ENCODE measurements at places on chromosomes 1 and 21.
A peak's percentile ranks its signal among the peaks of the same experiment; 100 is the strongest.

DNA sequence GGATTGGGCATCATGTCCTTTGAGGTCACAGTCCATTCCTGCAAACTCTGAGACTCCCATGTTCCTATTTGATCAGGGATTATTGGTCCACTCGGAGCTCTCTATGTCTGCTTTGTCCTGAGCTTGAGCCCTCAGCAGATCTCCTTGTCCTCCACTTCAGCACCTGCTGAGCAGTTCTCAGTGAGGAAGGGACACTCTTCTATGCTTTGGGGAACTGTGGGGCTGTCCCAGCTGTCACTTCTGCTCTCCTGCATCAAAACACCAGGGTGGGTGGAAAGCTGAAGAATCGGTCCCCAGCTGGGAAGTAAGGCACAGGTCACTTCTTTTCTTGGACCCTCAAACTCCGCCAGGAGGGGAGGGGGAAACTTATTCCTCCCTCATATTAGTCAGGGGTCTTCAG is 99.5 kb downstream of the PCP4 start:
- H3K4me3 ChIP-seq, result no peak overlapping the region
- no peaks in the 10 kb centered on the region for H3K4me1 ChIP-seq
- H3K27ac ChIP-seq, result no peak overlapping the region
- DNase-seq, result no peak
- H3K27me3 ChIP-seq, result no peaks in the 10 kb centered on the region

- H3K27me3 ChIP-seq, result no peaks in the 10 kb centered on the region
- H3K27ac ChIP-seq, result no peak overlapping the region
- H3K4me3 ChIP-seq, result no peak overlapping the region
- H3K36me3 ChIP-seq, result no peaks in the 10 kb centered on the region
- H3K4me1 ChIP-seq, result no peaks in the 10 kb centered on the region
- no peak for DNase-seq
Measured at GRCh38 chr1:189866606-189867005, 611.1 kb downstream of the BRINP3 start.

DNA sequence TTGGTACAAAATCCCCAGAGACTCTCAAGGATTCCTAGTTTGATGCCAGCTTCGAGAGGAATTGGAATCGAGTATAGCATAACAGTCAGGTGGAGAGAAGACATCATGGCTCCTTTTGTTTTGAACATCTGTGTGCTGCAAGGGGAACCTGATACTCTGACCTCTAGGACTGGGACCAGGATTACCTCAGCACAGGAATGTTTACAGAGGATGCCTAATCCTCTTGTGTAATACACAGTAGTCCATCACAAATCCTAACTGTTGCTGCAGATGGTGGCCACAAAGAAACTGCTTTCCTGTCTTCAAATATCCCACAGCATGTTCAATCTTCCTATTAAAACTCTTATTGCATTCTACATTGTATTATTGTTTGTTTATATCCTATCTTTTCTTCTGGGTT is 111.8 kb upstream of the PRMT6 start:
- no peak overlapping the region for H3K4me3 ChIP-seq
- no peaks in the 10 kb centered on the region for H3K36me3 ChIP-seq
- DNase-seq, result no peak
- H3K4me1 ChIP-seq, result no peaks in the 10 kb centered on the region
- H3K27me3 ChIP-seq, result no peaks in the 10 kb centered on the region

DNA sequence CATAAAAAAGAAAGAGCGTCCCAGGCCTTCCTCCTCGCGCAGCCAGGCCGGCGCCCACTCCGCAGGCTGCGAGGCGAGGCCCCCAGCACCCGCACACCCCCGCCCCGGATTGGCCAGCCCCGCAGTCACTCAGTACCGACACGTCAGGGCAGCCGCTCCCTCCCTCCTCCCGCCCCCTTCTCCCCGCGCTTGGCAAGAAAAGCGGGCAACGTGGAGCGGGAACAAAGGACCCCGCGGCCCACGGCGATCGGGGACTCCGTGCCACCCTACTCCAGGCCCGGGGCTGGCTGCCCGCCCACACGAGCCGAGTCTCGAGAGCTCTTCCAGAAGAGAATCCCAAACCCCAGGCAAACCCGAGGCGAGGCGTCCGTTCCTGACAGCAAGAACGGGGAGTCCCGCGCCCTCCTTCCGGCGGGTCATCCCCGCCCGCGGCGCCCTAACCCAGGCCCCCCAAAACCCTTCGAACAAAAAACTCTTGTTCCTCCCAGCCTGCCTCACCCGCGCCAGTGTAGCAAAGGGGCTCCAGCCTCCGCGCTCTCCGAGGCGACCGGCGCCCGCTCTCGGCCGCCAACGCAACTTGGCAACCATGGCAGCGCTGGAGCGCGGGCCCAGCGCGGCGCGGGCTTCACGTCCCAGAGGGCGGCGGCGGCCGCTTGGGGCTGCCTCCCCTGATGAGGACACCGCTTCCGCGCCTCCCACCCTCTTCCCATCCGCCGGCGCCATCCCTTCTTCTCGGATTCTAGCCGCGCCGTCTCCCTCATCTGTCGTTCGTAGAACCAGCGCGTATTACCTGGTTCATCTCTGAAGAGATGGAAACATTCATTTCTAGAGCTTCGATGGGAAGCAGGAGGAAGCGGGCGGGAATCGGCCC is 645 bp downstream of the IVNS1ABP start:
- H3K27ac ChIP-seq, result peak overlapping the region; percentile 96
- no peaks in the 10 kb centered on the region for H3K36me3 ChIP-seq
- H3K4me1 ChIP-seq, result peaks cover 37% of the 10 kb centered on the region
- DNase-seq, result peak; percentile 97

GRCh38 chr1:186681121-186681520 is 898 bp upstream of the PTGS2 start:
- H3K4me1 ChIP-seq, result peaks cover 4% of the 10 kb centered on the region
- DNase-seq, result no peak
- H3K27me3 ChIP-seq, result no peaks in the 10 kb centered on the region
- peak overlapping the region; percentile 59 for H3K4me3 ChIP-seq
- H3K36me3 ChIP-seq, result peaks cover 14% of the 10 kb centered on the region

DNA sequence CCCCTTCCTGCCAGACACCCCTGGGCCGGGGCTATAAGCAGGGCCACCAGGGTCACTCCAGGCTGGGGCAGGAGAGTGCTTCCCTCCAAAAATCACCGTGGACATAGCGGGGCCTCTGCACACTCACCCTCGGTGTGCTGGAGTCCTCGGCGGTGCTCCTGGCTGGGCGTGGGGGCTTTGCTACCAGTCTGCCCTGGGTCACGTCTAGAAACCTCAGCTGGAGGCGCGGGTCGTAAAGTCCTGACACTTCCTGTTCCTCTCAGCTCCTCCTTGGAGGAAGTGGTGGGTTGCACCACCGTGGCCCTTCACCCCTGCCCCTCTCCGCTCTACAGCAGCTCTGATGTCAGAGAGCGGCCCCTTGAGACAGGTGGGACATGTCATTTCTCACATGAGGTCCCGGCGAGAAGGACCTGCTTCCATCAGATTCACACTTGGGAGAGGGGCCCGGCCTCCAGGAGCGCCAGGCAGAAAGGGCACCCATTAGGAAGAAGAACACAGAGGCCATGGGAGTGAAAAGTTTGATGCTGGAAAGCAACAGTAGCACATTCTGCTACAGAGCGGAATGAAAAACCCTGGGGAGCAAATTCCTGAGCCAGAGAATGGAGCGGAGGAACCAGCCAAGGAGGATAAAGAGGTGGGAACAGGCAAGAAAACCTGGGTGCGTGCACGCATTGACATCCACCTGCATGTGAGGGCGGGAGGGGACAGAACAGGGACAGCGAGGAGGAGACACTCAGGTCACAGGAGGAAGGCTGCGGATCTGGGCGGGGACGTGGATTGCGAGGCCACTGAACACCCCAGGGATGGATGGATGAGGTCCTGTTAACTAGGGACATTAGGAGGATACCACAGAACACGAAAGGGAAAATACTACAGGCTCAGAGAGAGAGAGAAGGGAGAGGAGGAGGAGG is at the start of gene ITGB2:
Gene ITGB2 (minus strand): TSS at position 206 of the 911 bp plus-strand sequence. CDS start 10,117 bp downstream, outside the sequence.
- peak; percentile 87 for DNase-seq
- H3K4me1 ChIP-seq, result peaks cover 33% of the 10 kb centered on the region
- H3K36me3 ChIP-seq, result no peaks in the 10 kb centered on the region
- peaks cover 7% of the 10 kb centered on the region for H3K27me3 ChIP-seq

DNA sequence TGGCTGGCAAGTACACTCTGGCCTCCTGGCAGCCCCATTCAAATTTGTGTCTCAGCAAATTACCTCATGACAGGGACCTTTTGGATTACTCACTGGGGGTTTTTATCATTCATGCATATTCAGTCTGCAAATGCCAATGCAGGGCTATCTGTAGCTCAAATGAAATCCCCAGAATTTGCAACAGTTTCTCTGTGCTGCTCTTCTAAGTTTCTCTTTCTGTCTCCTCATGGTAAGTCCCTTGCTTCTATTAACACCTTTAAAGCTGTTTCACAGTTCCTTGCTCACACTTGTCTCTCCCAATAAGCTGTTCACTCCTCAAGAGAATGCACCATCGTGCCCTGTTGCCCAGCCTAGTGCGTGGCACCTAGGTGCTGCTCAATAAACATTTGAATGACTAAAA is 3.3 kb upstream of the FAM78B start:
- H3K4me3 ChIP-seq, result no peak overlapping the region
- H3K36me3 ChIP-seq, result no peaks in the 10 kb centered on the region
- no peak for DNase-seq
- peaks cover 14% of the 10 kb centered on the region for H3K4me1 ChIP-seq

- H3K36me3 ChIP-seq, result no peaks in the 10 kb centered on the region
- no peaks in the 10 kb centered on the region for H3K27me3 ChIP-seq
- H3K4me3 ChIP-seq, result peak overlapping the region; percentile 51
- H3K4me1 ChIP-seq, result peaks cover 9% of the 10 kb centered on the region
- H3K27ac ChIP-seq, result peak overlapping the region; percentile 70
Measured at GRCh38 chr1:162633081-162633762, 958 bp downstream of the DDR2 start.

DNA sequence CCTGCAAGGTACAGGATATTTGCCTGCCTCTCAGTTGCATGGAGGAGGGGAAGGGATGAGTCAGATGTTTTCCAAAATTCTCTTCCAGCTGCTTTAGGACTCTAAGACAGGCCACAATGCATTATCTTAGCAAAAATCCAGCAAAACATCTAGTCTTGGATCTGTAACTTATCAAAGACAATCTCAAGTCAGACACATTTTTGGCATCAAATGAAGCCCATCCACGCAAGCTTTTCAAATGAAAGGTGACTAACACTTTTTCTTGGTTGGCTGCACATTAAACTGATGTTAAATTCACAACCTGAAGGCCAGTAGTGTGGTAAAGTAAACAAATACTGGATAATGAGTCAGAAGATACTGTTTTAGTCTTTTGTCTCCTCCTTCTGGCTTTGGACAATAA is 21.3 kb downstream of the FAM78B start:
- H3K4me1 ChIP-seq, result no peaks in the 10 kb centered on the region
- H3K4me3 ChIP-seq, result no peak overlapping the region
- DNase-seq, result no peak
- H3K27ac ChIP-seq, result no peak overlapping the region
- no peaks in the 10 kb centered on the region for H3K36me3 ChIP-seq
